ENCODE measurements at places on chromosomes 11 and 22.
A peak's percentile ranks its signal among the peaks of the same experiment; 100 is the strongest.

- no peak for DNase-seq
Observed at GRCh38 chr22:35641494-35642120, 6.6 kb upstream of the APOL6 start.

DNA sequence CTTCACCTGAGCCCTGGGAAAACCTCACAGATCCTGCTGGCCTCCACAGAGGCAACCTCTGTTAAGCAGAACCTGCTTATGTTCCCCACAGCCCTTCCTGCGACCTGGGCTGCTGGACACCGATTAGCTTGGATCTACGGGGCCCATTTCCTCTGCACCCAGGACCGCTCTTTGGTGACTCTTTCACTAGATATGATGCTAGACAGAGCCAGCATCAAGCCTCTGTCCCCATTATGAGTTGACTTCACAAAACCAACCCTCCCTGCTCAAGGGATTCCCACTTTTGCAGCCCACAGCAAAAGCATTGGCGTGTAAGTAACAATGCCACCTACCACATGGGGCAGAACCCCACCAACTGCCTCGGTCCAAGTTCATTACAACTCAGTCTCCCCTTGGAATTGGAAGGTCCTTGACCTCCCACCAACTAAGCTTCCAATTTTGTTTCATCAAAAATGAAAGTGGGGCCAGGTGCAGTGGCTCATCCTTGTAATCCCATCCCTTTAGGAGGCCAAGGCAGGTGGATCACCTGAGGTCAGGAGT lies 15.2 kb upstream of the TMPRSS4 start:
- DNase-seq: no peak

GRCh38 chr22:25997886-25998775 lies 171.1 kb upstream of the SEZ6L start:
- DNase-seq: no peak

GRCh38 chr11:19366992-19367709 lies 126.4 kb upstream of the E2F8 start:
- DNase-seq: no peak

DNA sequence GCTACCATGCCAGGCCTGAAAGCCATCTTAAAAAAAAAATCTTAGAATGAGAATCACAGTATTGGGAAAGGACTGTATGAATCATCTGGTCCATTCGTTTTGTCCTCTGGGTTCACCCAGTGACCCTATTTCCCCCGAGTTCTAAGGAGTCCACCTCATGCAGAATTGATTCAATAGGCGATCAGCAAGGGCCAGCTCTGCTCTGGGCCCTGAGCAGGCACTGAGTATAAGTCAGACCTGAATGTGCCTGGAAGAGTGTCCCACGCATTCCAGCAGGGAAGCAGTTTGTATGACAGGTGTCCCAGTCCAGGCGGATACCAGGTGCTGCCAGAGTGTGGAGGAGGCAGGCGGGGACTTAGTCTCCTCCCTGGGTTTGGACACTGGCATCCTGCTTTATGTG lies 883 bp upstream of the HMOX1 start:
- no peak for DNase-seq

- DNase-seq: no peak
Observed at GRCh38 chr11:36375353-36376008, 79.4 kb downstream of the PRR5L start.

DNA sequence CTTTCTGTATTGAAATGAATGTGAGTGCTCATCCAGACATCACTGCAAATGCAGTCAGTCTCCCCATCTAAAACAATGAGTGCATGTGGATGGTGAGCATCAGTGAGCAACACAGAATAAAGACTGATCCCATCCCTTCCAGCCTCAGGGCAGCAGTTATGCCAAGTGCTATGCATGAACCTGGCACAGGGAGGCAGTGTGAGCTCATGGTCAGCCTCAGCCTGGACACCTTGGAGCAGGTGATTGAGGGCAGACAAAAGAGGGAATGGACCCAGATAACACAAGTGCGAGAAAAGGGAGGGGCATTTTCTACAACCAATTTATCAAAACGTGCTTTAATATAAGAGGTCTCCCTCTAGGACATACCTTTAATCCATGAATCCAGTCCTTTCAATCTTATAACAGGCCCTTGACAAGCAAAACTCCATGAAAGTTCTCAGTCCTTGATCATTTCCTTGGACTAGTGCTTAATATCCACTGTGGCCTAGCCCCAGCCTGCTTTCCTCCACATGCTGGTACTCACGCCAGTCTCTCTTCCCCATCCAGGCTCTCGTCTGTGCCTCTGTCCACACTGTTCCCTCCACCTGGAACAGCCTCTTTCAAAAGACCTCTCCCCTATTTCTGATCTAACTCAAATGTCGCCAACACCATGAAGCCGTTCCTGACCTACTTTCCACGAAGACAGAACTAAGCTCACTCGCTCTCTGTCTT lies 50.5 kb upstream of the LRRC55 start:
- DNase-seq: no peak

DNA sequence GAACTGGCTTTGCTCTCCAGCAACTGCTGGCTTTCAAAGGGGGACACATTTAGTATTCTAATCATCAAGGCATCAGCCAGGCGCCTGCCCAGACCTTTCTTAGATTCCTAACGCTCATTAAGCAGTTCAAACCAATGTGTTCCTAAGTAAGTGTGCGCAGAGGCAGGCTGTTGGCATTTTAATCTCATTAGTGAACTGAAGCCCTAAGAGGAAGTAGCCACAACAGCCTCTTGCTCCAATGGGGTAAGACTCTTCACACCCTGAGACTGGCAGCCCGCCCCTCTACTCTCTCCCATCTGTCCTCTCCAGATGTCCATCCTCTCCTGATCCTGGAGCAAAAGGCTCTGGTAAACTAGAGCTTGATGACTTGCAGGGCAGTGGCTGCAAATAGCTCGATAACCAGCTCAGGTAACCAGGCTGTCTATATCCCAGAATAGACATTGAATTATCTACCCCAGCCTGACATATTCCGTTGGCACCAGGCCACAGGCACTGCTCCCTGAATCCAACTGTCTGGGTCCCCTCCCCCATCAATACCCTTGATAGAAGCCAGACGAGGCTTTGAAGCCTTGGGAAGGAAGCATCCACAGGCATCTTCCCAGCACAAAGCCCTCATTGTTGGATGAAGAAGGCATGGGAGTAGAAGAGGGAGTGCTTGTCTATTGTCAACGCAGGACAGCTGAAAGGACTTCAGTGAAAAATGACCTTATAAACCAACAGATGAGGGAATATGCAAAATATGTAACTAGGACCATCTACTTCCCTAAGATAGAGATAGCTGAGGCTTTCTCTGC lies 321.1 kb downstream of the TENM4 start:
- peak; percentile 97 for DNase-seq

DNA sequence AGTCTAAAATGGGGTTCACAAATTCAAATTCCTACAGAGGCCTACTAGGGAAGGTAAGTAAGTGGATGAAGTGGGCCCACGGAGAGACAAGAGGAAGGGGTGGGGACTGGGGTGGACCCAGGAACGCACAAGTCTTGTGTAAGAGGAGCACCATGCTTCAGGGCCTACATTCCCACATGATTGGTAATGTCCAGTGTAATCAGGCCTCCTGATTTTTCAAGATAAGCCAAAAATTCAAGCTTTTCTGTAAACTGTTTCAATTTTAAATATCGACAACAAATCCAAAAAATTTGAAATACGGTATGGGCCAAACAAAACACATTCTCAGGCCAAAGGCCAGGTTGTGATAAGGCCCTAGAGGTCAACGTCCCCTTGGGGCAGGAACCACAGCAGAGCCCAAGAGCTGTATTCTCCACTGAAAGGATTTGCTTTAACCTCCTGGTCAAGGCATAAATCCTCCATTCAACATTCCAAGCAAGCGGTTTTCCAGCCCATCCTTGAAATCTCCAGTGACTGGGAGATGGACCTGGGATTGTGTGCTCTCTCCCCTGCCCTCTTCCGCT lies 116.4 kb downstream of the TRIM29 start:
- no peak for DNase-seq

DNA sequence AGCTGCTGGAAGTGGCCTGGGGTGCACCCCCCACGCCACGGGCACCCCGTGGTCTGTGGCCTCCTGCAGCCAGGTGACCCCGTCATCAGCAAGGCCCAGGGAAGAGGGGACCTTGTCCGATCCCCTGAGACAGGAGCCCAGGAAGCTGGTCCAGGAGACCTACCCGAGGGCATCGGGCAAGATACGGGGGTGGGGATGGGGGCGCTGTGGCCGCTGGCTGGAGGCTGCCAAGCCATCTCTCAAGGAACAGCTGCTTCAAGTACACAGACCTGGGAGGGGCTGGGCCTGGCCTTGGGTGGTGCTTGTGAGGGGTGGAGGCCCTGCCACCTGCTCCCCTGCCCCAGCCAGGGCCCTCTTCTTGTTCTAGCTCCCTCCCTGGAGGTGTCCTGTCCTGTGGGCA lies 1272.1 kb downstream of the BRD1 start:
- no peak for DNase-seq

- DNase-seq: no peak
Observed at GRCh38 chr22:19761725-19762567, 1.4 kb downstream of the TBX1 start.

GRCh38 chr11:44596525-44597276 lies 31.2 kb downstream of the CD82 start:
- no peak for DNase-seq

Data from DMS 273 treated with DMSO at 0.1 percent for 48 hours (cell line).